Activated CD4-positive, alpha-beta T cell treated with anti-CD3 and anti-CD28 coated beads for 36 hours (primary cell): ENCODE measurements at places on chromosomes 1 and 21. TPM values are rescaled to one million over a fixed set of nuclear protein-coding genes. Genes with fewer than 3 reads are reported as not detected.
A peak's percentile ranks its signal among the peaks of the same experiment; 100 is the strongest.

DNA sequence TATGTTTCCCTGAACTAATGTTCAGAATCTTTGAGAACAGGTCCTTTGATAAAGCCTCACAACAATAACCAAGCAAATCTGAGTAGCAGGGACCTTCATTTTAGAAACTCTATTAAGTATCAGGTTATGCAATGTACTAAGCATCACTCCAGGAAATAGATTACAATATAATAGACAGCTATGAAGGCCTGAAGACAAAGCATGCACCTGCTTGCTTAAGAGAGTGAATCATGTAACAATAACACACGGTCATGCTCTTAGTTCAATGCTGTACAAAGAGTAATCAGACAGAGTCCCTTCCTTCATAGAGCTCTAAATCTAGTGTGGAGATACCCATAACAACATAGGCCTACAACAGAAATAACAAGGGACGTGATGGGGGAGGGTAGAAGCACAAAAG, 8.1 kb upstream of the CMPK1 start:
- H3K27me3 ChIP-seq = no peaks in the 10 kb centered on the region
- peaks cover 4% of the 10 kb centered on the region for H3K4me1 ChIP-seq
- H3K36me3 ChIP-seq = no peaks in the 10 kb centered on the region
- no peak for DNase-seq

DNA sequence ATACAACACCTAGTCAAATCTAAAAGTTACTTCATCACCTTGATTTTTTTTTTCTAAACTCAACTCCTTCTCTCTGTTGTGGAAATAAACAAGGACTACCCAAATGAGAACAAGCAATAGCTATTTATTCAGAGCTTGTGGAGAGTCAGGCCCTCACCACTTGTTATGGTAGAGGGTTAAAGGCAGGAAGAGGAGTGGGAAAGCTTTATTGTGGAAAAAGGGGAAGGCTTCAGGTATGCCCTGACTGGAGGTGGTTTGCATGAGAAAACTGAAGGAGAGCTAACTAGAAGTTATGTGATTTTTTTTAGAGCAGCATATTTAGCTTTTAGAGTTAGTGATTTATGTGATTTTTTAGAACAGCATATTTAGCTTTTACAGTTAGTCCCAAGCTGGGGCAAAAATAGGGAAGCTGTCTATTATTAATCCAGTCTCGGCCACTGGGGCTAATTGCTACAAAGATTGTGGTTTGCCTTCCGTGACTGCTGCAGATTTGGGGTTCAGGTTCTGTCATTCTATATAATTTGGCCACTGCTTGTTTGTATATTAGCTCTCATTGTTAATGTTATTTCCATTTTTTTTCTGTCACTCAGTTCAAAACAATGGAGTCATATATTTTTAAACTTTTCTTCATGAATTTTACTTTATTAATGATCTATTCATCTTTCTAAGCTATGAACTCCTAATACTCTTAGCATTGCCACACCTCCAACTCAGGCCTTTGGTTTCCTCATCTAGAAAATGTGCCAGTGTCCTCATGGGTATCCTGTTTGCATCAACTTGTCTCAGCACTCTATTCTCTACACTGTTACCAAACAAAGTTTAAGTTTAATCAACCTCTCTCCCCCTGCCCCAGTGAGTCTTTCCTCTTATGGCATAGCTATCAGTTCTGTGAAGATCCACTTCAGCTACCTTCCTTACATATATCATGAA, 713.0 kb downstream of the BRINP3 start:
- no peak for DNase-seq
- H3K27ac ChIP-seq = no peak overlapping the region
- no peaks in the 10 kb centered on the region for H3K36me3 ChIP-seq
- no peak overlapping the region for H3K4me3 ChIP-seq

GRCh38 chr21:44510508-44511218, 29.3 kb downstream of the KRTAP10-1 start:
- no peak overlapping the region for H3K27ac ChIP-seq
- H3K4me3 ChIP-seq = no peak overlapping the region
- H3K27me3 ChIP-seq = no peaks in the 10 kb centered on the region
- no peaks in the 10 kb centered on the region for H3K36me3 ChIP-seq
- no peaks in the 10 kb centered on the region for H3K4me1 ChIP-seq
- peak; percentile 89 for DNase-seq

Gene OR10J1
- total RNA-seq = not detected

DNA sequence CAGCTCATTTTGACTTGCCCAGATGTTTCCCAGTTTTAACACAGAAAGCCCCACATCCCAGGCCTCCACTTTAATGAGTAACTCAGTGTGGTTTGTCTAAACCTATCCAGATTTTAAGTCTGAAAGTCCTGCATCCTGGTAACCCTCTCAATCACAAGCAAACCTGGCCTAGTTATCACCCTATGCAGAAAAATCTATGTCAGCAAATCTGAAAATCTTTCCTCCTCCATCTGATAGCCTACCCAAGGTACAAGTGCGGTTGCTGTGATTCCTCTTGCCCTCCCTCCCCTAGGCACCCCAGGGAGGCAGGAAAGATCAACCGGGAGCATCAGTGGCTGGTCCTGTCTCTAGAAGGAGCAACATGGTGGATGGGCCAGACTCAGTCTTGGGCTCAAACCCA, 163.7 kb downstream of the IGSF21 start:
- H3K27ac ChIP-seq = no peak overlapping the region
- no peaks in the 10 kb centered on the region for H3K36me3 ChIP-seq
- no peak for DNase-seq
- H3K4me1 ChIP-seq = no peaks in the 10 kb centered on the region
- H3K4me3 ChIP-seq = no peak overlapping the region
- H3K27me3 ChIP-seq = peaks cover 7% of the 10 kb centered on the region

Gene SLC35E2B
- 24.2 TPM for total RNA-seq

Gene FABP3
- not detected for total RNA-seq

GRCh38 chr1:15381805-15382204, 27.9 kb upstream of the EFHD2 start:
- no peak for DNase-seq
- no peaks in the 10 kb centered on the region for H3K36me3 ChIP-seq
- peaks cover 25% of the 10 kb centered on the region for H3K27me3 ChIP-seq
- no peak overlapping the region for H3K4me3 ChIP-seq
- H3K4me1 ChIP-seq = peaks cover 9% of the 10 kb centered on the region

Gene FMO1
- total RNA-seq = not detected

GRCh38 chr1:174946031-174946430, 53.7 kb upstream of the CACYBP start:
- no peak for DNase-seq
- H3K4me3 ChIP-seq = no peak overlapping the region
- H3K4me1 ChIP-seq = no peaks in the 10 kb centered on the region
- H3K27me3 ChIP-seq = no peaks in the 10 kb centered on the region
- H3K27ac ChIP-seq = no peak overlapping the region

- H3K27me3 ChIP-seq = no peaks in the 10 kb centered on the region
- H3K4me3 ChIP-seq = no peak overlapping the region
Measured at GRCh38 chr1:206700445-206701036, 15.8 kb downstream of the MAPKAPK2 start.

Gene GJA4
- total RNA-seq = not detected

DNA sequence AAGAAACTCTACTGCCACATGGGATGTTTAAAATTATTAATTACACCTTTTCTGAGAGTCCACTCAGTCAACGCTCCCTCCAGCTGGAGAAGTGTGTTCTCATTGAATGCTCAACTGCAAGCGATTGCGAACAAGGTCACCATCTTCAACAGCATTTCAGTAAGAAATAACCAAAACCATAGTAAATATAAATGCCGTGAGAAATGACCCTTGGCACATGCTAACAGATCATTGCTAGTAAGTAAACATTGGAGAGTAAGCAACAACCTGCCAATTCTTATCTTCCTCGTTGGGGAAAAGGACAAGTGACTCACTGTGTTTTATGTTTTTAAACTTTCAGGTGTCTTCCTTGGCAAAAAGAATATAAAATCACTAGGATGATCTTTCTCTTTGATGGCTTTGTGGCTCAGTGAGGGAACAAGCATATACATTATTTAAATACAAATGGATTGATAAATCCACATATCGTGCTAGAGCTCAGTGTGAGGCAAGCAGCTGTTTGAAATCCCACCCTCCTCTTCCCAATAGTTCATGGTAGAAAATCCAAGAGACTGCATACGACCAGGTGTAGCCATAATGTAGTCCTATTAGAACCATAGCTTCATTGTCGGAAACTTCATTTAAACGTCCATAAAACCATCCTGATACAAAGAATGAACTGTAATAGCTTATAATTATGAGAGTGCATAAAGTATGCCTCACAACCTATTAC, 214.6 kb downstream of the GRIK1 start:
- H3K4me1 ChIP-seq = no peaks in the 10 kb centered on the region
- peaks cover 12% of the 10 kb centered on the region for H3K27me3 ChIP-seq
- no peak overlapping the region for H3K4me3 ChIP-seq
- H3K36me3 ChIP-seq = no peaks in the 10 kb centered on the region

DNA sequence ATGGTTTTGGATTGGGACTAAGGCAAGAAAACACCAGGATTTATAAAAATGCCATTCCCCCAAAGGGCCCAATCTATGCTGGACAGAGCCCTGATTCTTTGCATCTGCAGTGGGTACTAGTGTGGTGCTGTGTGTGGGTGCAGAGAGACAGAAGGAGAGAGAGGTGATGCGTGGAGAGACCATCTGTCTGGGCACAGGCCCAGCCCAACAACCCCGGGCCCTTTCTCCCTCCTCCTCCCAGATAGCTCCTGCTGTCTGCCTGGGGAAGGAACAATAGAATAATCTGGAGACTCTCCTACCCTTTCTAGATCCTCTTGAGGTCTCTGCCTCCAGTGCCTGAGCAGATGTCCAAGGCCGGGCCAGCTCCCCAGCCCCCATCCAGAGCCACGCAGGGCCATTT, 15.1 kb downstream of the KIAA1614 start:
- no peaks in the 10 kb centered on the region for H3K27me3 ChIP-seq
- no peak overlapping the region for H3K4me3 ChIP-seq
- DNase-seq = no peak

Gene OR2T35
- not detected for total RNA-seq

Gene GNG4
- total RNA-seq = 1.7 TPM

Gene ZNF436
- total RNA-seq = 5.2 TPM

Gene KLF17
- total RNA-seq = not detected
